Progenitor cell of endocrine pancreas (in vitro differentiated cells): ENCODE measurements at places on chromosomes 16 and 17. TPM values are rescaled to one million over a fixed set of nuclear protein-coding genes. Genes with fewer than 3 reads are reported as not detected.

Gene SAMD14
- total RNA-seq: 6.0 and 7.7 TPM in 2 replicates

Gene TEX19
- total RNA-seq: 0.24 TPM in 1 of 2 replicates, not detected in the other

Gene MAP1LC3B
- total RNA-seq: 44.1 and 46.2 TPM in 2 replicates

Gene EPX
- total RNA-seq: not detected in 2 replicates

DNA sequence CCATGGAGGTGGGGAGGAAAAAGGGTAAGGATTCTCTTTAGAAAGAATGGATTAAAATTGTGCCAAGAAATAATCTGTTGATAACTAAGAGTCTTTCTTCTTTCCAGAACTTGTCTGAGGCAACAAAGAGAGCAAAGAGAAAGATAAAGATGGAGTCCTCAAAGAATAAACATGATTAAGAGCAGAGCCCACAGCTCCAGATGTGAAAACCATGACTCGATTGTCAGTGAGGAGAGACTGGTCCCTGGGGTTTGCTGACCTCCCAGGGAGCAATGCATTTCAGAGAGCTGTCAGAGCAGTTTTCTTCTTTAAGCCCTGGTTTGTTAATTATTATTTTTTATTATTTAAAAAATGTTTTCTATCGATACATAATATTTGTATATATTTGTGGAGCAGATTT, 74.6 kb downstream of the TMEM100 start:
- DNase-seq: no peak

DNA sequence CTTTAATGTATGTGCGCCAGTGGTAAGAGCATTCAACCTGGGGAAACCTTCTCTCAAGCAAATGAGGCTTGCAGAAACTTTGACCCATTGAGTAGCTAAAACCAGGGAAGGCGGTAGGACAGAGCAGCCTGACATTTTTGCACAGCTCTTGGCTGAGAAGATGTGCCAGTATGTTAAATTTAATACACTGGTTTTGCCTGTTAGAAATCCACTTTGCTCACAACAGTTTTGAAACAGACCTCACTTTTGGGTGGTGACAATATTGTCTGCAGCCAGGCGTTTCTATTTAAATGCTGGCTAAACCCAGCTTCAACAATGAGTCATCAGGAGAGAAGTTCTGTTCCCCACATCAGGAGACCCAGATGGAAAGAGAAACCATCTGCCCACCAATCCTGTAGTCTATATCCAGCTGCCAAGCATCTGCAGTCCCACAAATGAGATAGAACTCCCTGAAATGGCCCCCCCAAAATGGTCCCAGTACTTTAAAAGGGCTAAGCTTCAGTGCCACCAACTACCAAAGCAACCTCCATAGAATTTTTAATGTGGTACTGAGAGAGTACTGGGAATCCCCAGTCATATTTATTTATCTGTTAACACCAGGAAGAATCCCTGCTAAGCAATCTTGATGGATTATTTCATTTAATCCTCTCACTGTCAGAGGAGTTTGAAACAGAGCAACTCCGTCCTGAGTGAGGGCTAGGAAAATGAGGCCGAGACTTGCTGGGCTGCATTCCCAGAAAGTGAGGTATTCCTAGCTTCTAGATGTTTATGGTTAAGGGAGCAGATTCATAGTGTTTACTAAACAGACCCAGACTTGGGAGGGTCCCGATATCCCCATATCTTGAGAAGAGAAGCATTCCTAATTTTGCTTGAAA, 29.0 kb upstream of the CLEC3A start:
- no peak for DNase-seq

GRCh38 chr16:12440228-12440530, 363.5 kb downstream of the CPPED1 start:
- no peak for DNase-seq

GRCh38 chr17:82272495-82273326, 789 bp downstream of the CSNK1D start:
- DNase-seq: peak; percentile 39

- DNase-seq: peak; percentile 7
Measured at GRCh38 chr17:142102-142661, 4.8 kb downstream of the SCGB1C2 start.

- no peak for DNase-seq
Measured at GRCh38 chr16:71727551-71728324, 3.2 kb upstream of the PHLPP2 start.

DNA sequence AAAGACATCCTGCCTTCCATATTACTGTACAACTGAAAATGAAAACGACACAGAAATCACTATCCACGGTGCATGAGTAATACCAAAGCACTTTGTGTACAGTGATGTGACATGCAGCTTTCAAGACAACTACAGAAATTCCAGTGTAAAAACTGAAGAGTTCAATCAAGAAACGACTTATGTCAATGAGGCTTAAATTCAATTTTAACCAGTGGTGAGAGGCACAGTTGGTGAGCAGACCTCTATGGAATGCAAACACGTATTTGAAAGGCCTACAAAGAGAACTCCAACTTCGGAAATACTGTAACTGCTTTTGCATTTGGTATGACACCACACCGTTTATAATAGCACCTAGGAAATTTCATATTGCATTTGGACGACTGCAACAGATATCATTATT, 87.6 kb downstream of the USP31 start:
- DNase-seq: no peak

DNA sequence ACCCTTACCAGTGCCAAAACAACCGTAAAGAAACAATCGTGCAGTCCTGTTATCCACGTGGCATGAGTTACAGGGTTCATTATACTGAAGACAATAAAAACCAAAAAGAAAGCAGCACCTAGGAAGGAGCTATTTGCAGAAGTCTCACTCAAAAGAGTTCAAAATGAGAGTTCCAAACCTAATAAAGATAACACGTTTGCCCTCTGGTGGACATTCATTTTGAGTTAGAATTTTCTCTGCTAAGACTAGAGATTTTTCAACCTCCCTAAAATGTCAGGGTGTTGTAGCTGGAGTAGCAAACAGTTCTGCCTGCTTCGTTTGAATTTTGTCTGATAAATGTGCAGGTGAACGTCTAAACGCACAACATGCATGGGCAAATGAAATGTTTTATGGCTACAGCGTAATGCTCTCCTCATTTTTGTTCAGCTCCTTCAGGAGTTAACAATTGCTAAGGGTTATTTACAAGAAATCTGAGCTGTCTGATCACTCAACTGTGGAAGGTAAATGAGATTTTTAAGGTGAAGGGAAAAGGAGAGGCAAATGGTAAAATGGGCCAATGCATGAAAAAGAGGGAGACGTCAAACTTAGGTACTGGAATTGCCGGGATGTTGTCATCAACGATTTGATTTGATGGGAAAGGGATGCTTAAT, 1067.9 kb upstream of the EEF2KMT start:
- no peak for DNase-seq
